ENCODE measurements at places on chromosomes 6 and 20.

DNA sequence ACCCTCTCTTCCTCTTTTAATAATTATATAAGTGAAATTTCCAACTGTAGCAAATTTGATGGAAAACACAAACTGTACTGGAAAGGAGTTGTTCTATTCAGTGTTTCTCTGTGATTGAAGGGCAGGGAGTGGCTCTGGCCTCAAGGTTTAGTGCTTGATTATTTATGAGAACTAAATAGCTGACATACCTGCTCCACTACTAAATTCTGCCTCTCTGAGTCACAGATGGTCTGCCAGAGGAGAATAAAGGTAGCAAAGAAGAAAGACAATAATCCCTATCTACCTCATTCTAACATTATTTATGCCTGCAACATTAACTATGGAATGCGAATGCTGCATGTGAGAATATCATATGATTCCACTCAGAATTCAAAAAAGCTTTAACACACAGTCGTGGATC is 9.3 kb downstream of the BMP5 start:
- DNase-seq = peak; percentile 64

DNA sequence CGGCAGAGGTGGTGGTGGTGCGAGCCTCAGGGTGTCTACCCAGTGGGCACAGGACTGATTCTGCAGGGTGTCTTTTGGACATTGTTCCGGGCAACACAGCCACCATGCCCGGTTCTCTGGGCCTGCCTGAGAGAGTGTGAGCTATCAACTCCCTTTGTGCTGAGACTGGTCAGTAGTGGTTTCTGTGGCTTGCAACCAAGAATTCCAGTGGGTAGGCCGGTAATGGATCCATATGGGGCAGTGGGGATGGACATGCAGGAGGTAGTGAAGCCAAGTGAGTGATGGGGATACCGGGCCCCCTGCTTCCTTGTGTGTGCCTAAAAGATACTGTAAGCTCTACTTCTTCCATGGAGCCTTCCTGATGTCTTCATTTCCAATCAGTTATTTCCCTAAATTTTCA is 71.0 kb downstream of the CDC5L start:
- DNase-seq = no peak

- no peak for DNase-seq
Observed at GRCh38 chr20:1838556-1839279, 56.5 kb upstream of the SIRPA start.

DNA sequence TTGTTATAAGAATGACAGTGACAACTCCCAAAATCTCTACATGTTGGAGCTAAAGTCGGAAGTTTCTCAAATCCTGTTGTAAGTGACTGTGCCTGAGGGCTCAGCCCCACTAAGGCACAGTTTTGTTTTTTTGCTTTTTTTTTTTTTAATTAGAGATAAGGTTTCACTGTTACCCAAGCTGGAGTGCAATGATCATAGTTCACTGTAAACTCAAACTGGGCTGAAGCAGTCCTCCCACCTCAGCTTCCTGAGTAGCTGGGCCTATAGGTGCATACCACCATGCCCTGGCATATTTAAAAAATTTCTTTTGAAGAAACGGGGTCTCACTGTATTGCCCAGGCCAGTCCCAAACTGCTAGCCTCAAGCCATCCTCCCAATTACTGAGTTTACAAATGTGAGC is 96.9 kb downstream of the DTD1 start:
- DNase-seq = no peak

Measured in M059J (cell line).